ENCODE measurements at places on chromosomes 11 and 22.
A peak's percentile ranks its signal among the peaks of the same experiment; 100 is the strongest.

GRCh38 chr11:116721988-116722387, 50.8 kb downstream of the BUD13 start:
- no peak for DNase-seq

DNA sequence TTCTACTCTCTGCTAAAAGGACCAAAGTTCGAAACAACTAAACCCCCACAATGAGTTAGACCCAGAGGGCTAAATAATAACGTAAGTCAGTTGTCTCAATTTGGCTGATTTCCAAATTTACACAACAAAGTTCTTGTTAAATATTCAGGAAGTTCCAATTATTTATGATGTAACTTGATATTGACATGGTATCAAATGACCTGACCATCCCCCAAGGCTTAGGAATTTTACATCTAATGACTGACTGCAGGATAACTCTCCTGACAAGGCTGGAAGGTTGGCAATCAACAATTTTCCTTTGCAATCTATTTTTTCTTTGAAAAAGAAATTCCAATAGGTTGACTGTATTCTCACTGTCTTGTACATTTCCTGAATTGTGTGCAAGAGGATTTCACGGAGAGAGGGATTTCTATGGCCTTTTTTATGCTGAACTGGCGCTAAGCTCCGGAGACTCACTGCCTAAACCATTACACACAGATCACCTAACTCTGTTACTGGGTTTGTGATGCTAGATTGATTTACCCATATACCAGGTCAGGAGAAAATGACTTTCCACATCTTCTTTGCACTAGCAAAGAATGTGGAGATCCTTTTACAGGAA, 9.6 kb upstream of the CDON start:
- no peak for DNase-seq

DNA sequence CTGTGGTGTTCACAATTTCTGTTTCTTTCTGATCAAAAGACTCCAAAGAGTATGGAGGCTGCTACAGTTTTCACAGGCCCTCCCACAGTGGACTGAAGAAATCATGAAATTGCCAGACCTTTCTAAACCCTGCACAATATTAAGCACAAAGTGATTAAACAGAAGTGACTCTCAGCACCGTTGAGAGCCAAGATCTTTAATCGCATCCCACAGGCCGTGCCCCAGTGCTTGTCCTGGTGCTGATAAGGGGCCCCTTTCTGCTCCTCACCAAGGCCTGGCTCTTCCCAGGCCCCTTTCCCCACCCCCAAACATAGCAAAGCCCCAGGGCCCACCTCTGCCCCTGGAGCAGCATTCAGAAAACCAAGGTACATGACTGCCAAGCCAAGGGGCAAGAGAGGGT, 57.4 kb upstream of the BMAL1 start:
- DNase-seq = no peak

GRCh38 chr11:74611369-74611861, 19.0 kb downstream of the POLD3 start:
- DNase-seq = peak; percentile 34

DNA sequence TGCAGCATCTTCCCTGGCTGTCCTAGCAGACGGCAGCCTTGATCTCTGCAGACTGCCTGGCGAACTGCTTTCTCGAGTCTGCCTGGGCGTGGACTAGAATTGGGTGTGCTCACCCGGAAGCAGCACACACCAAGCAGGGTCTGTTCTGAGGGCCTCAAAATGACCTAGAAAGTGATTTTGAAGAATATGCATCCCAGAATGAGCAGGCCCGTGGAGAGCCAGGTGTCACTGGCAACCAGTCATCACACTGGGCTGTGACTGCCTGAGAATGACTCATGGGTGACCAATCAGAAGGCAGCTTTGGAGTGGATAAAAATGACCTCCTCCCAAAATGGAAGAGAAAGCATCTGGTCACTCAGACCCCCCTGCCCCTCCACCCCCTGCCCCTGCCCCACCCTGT, 114.9 kb upstream of the NECTIN1 start:
- no peak for DNase-seq

- no peak for DNase-seq
Observed at GRCh38 chr11:58561394-58562098, 14.1 kb downstream of the LPXN start.

DNA sequence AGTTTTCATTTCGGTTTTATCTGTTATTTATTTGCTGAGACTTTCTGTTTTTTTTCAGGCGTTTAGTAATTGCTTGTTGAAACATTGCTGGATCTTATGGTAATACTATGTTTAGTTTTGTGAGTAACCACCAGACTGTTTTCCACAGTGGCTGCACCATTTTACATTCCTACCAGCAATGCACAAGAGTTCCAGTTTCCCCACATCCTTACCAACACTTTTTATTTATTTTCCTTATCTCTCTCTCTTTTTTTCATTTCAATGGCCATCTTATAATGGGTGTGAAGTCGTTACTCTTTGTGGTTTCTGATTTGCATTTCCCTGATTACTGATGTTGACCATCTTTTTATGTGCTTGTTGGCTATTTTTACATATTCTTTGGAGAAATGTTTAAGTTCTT, 23.7 kb downstream of the USP47 start:
- no peak for DNase-seq

All from GM12865 (cell line).